NCI-H1092 (cell line): ENCODE measurements at places on chromosomes 2 and 18.

DNA sequence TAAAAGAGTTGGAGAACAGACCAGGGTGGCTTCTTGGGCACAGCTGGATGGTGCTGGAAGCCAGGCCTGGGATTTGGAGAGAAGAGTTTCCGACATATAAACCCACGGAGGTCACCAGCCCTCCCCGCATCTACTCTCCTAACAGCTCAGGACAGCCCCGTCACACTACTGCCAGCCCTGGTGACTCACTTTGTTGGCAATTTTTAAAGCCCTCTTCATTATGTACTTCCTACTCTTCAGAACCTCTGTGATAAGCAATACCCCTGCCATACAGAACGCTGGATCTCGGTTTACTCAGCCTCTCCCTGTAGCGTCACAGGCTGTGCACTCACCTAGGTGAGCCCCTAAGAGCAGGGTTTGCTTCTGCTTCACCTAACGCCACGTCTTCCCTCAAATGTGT lies 48.1 kb downstream of the ID2 start:
- no peak for DNase-seq

GRCh38 chr18:80147418-80148325 lies 38.6 kb downstream of the ADNP2 start:
- DNase-seq, result peak; percentile 67

DNA sequence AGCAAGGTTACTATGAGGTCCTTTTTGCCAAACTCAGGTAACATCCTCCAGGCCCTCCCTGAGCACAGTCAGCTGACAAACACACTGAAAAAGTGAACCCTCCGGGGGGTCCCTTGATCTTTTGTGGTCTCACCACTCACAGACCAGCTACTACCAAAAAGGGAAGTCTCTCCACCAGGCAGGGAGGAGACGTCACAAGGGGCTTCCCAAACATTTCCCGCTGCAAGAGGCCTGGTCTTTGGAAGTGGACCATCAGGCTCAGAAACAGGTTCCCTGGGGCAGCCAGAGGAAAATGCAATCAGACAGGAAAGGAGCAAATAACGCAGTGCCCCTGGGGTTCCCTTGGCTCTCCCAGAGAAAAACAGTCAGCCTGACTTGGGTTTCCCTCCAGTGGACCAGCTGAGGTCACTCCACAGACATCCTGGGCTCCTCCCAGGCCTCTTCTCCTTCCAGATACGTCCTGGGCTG lies 38.7 kb upstream of the POMC start:
- no peak for DNase-seq

GRCh38 chr2:54387059-54387991 lies 68.8 kb upstream of the SPTBN1 start:
- no peak for DNase-seq
